ENCODE measurements at places on chromosomes 4 and X.
A peak's percentile ranks its signal among the peaks of the same experiment; 100 is the strongest.

- DNase-seq, result no peak
These were observed 68.8 kb upstream of the PPP1R2C start for GRCh38 chrX:42846741-42847140.

DNA sequence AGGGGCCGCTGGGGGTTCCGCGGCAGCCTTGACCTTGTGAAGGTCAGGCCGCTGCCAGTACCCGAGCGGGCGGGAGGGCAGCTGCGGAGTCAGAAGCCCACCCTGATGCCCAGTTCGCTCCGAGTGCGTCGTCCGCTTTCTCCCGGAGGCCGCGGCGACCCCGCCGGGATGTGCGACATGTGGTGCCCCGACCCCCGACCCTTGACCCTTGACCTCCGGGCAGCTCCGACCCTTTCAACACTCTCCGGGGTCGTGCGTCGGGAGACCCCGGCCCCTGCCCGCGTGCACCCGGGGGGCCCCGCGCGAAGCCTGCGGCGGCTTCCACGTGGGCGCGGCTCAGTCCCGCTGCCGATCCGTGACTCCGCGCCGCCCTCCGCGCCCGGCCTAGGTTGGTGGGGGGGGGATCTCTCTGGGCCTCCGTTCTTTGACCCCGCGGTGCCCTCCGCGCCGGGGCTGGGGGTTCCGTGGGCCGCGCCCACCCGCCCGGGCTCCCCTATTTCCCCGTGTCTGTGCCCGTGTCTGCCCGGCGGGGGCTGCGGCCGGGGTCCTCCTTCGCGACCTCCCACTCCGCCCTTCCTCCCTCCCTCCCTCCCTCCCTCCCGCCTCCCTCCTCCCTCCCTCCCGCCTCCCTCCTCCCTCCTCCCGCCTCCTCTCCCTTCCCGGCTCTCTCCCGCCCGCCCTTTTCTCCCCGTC, 609 bp upstream of the SLC25A6 start:
- no peak for DNase-seq

DNA sequence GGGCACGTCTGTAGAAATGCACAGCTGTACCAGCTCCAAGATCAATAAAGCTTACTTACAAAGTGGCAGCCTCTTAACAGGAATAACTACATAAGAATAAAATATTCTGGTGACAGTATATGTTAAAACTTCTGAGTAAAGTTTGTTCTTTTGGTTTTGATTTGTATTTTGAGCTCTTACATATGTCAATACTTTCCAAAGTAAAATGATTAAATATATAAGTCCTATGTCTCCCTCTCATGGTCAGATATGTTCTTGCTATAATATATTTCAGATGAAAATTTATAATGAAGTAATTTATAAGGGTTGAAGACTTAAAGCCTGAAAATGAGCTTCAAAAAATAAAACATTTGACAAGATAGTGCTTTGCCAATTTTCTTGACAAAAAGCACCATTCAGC, 254.4 kb downstream of the NPFFR2 start:
- DNase-seq, result peak; percentile 3

DNA sequence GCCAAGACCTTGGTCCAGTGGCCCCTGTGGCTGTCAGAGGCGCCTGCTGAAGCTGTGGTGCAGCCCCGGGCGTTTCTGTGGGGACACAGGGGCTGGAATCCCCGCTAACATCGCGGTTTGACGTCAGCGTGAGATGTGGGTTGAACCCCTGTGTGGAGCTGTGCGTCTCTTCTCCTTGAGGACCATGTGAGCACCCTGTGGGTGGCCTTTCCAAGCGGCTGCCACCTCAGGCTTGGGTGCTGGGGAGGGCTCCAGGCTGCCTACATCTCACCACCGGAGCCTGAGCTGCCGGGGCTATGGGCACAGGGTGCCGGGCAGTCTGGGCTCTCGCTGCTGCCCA, 27.7 kb downstream of the UVSSA start:
- no peak for DNase-seq

- DNase-seq, result no peak
These were observed 950.2 kb upstream of the SLIT2 start for GRCh38 chr4:19301527-19301926.

DNA sequence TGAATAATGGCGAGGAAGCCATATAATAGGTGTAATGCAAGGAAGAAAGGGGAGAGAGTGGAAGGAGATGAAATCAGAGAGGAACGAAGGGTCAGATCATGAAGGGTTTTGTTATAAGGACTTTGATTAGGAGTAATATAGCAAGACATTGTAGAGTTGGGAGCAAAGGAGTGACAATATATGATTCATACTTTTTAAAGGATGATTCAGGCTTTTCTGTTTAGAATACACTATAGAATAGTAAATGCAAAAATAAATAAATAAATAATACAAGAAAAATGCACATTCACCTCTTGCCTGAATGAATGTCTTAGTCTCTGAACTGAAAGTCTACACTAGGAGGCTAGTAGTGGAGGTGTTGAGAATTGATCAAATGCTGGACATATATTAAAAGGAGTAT, 1524.4 kb upstream of the AGA start:
- DNase-seq, result no peak

DNA sequence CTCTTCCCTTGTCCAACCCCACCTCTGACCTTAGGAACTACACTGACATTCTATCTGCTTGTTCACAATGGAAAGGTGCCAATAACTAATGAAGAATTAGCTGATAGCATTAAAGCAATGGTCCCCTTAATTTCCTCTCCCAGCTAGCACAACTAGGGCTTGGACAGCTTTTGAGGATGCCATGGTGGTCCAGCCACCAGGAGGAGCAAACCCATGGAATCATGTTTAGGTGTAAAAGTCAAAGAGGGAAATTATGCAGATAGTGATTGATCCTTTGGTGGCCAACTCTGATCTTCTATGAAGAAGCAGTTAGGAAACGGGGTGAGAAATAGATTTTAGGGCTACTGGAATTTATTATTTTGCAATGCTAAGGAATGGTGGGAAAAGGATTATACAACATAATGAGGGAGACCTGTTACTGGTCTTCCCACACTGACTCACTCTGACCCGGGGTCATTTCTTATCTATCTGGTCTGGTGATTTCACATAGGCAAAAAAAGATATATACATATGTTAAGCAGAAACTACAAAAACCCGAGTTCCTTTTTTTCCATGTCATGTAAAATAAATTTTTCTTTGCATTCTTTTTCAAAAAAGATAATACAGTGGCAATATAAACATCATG, 45.8 kb upstream of the FBXW7 start:
- no peak for DNase-seq

GRCh38 chr4:75248770-75249407, 265.3 kb downstream of the RCHY1 start:
- DNase-seq, result peak; percentile 44

DNA sequence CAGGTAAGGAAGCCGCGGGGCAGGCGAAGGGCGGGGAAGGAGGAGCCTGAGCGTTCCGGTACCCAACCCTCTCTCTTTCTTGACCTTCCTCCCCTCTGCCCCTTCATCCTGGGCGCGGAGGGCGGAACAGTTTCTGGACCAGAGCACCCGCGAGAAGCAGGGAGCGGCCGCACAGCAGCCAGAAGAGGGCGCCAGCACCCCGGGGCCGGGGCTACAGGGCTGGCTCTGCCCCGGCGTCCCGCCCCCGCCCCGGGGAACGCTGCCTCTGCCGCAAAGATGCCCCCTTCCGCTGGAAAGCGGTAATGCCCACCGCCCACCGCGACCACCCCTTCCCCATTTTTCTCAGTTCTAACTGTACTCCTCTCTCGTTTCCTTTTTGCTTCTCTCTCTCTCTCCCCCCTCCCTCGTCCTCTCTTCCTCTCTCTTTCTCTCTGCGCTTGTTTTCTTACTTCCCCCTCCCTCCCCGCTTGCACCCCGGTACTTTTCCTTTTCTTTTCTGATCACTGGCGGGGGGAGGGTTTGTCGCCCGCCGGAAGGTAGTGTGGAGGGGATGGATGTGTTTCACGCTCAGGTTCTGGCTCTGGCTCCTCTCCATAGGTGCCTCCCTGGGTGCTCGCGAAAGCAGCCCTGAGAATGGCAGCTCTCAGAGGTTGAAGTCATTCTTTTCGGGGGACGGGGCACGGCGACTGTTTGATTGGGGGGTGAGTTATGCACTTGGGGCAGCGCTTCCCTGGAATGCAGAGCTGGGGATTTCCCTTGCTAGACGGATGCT, 13.1 kb upstream of the PRDM8 start:
- peak; percentile 66 for DNase-seq

DNA sequence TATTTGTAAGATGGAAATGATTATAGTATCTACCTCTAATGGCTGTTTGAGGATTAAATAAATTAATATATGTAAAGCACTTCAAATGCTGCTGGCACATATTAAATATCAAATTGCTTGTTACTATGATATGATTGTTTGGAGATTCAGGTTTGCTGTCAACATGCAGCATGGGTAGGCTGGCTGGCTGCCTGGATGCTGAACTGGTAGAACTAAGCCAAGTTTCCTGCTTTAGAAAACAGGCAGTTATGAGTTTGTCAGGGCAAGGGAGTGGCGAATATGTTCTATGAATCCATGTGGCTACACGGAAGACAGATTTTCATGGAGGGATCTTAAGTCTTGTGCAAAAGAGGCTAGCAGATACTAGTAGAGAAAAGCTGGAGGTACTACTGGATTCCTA, 239.6 kb downstream of the GBA3 start:
- DNase-seq, result no peak

- no peak for DNase-seq
These were observed 44.0 kb upstream of the SCD5 start for GRCh38 chr4:82842593-82842992.

DNA sequence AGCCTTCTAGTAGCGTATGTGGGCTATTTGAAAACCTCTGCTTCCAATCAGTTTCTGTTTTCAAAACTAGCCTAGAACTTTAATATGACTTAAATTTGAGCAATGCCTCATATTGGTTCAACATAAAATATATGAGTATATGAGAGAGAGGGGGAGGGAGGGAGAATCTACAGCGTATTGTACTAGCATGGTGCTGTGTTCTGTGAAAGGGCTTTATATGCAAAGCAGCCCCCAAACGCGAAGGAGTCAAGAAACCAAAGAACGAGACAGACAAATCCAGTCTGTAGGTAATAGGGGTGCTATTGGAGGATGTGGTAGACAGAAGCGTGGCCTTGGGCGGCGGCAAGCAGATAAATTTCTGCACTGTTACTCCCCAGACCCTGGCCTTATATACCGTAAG, 784 bp upstream of the ANXA5 start:
- no peak for DNase-seq

DNA sequence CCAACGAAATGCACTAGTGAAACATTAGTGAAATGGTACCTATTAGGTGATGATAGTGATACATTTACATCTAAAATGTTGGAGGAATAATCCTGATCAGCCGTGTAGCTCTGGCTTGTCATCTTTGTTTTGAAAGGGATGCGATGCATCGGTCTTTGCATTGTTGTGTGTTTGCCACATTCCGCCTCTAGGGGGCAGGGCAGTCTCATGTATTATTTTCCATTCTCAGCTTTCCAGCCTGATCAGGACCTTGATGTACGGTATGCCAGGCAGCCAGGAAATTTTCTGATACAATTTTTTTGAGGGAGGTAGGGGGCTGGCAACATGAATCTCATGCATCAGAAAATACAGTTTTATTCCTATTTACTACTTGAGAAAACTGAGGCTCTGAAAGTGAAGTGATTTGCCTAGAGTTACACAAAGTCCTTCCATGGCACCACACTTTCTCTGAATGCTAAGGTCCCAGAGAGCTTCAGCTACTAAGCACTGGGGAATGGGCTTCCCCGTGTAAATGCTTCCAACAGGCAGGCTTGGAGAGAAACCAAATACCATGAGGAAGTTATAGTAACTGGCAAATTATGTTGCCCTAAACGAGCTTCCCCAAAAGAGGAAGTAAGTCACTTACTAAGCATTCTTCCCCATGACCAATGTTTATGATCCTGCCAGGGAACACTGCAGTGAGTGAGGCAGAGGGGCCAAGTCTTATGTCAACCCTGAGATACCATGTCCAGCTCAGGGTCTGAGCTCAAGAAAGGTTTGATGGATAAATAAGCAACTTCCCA, 31.8 kb upstream of the IQSEC2 start:
- DNase-seq, result peak; percentile 58

DNA sequence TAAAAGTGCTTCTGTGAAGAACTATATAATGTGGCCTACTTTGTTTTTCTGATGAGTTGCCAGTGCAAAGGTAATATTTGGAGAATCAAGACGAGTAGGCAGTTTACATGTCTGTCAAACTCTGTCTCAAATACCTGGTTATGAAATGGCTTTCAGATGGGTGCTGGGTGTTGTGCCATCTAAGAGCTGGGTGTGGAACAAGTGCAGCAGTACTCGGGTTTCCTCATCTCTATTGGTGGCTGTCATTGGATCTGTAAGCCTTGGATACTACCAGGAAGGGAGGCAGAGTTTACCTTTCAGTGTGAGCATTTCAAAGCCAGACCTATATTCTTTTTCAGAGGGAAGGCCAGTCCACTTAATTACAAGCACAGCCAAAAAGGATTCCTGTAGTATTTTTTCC, 37.2 kb downstream of the MTM1 start:
- no peak for DNase-seq

DNA sequence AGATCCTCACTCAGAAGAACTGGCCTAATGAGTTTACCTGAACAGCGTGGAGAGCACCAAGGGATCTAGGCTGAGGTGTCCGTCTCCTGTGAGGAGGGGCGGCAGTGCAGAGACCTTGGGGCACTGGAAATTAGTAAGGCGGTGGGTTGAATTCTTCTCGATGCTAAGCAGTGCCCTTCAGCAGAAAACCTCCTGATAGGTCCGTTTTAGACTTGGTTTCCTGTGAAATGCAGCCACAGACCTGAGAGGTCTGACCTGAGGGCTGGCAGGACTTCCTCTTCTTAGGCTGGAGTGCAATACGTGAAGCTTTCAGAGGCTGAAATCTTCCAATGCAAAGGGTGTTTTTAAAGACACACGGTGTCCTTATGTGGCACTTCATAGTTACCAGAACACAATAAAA, at the start of gene CLNK:
Gene CLNK, minus strand, starts transcription at position 138 of the 400 bp plus-strand sequence. CDS start 16,899 bp downstream, outside the sequence.
- no peak for DNase-seq

DNA sequence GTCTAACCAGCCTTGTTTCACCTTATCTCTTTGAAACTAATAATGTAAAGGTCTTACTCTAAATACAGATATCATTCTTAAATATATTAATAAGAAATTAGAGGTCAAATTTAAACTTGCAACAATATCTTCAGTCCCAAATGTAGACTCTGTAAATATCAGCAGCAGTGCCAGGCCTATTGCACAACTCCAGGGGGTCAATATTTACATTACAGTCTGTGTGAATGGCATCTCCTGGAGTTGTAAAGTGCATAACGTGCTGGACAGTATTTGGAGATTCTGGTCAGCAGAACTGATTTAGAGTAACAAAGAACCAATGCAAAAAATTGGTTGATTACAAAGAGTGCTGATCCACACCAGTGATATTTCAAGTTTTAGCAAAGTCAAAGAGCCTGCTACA, 1225.9 kb downstream of the PCDH19 start:
- no peak for DNase-seq

GRCh38 chr4:165207016-165207430, 338 bp upstream of the KLHL2 start:
- DNase-seq, result no peak

Measured in NCI-H2081 (cell line).